ENCODE measurements at places on chromosomes 6 and 20.

DNA sequence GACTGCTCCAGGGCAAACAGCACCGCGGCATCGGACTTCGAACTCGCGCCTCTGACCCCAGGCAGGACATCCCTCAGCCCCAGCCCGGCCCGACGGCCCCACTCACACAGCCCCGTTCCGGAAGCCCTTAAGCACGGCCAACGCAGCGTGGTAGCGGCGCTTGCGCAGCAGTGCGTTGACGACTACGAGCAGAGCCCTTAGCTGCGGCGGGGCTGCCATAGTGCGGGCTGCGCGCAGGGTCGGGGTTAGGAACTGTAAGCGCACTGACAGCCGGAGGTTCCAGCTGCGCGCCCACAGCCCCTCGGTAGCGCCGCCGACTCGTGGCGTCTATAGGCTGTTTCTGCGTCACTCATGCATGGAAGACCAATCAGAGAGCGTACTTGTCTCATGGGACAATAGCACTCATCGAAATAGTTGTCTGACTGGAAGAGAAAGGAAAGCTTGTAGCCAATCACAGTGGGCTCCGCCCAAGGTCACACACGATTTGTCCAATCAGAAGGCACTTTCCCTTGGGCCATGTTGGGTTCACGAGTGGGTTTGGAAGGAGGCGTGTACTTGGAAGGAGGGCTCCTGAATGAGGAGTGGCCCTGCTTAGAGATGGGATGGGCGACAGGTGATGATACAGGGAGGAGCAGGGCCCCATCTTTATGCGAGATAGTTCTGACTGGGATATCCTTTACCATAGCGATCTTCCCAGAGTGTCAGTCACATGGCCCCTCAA is at the start of gene PXMP4:
TSS of gene PXMP4 (minus strand) at position 322 of the 721 bp plus-strand sequence. CDS start at position 219, 103 bp downstream.
- peak; percentile 67 for DNase-seq

GRCh38 chr6:41602422-41602743 is 35.9 kb upstream of the MDFI start:
- no peak for DNase-seq

DNA sequence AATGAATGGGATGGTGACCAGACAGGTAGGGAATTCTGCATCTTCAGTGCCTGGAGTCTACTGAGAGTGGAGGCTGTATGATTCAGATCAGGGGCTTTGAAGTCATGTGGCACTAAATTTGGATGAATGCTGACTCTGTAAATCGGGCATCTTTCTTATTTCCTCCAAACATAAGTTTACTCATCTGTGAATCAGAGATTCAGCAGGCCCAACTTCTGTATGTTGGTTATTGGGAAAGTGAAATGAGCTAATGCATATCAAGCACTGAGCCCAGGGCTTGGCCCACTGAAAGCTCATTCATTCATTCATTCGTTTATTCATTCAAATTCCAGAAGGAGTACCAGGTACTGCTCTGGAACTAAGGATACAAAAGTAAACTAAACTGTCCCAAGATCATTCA is 192.3 kb upstream of the RIN2 start:
- DNase-seq = no peak

DNA sequence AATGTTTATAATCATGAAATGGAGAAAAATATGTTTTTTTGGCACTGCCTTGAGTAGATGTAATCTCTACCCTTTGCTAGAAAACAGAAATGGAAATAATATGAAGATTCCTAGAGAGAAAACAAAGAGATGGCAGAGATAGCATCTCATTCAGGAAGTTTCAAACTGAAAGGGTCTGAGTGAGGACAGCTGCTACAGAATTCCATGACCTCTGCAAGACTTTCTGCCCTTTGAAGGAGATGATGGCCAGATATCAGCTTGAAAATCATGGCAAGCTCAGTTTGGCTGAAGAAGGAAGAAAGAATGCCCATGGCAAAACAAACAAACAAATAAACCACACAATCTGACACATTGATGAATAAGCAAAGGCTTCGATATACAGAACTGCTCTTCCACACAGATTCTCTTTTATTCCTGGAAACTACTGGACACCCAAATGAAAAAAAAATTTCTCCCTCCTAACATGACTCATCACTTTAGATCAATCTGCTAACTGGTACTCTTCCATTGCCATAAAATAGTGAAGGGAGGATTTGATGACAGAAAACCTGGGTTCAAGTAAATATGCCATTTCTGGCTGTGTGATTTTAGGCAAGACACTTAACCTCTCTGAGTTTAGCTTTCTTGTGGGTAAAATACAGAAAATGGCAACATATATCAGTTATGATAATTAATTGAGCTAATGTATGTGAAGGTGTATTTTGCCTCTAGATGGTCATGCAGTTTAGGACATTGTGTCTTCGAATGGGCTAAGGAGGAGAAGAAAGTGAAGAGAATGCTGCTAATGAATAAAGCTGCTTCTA is 105.9 kb upstream of the SPACA1 start:
- no peak for DNase-seq

DNA sequence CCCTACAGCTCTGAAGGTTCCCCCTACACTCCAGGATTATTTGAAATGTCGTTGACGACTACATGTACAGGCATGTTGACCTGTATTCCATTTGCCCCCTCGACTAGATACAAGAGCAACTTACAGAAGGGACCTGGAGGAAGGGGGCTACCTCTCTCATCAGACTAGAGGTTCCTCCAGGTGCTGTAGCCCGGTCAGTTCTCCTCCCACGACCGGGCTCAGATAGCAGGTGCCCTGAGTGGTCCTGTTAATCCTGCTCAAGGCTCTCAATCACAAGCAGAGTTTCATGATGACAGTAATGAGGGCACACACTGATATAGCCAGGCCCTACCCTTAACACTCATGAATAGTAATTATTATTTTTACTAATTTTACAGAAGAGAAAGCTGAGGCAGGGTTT is 36.5 kb downstream of the KCNK5 start:
- no peak for DNase-seq

- peak; percentile 7 for DNase-seq
Observed at GRCh38 chr6:132598473-132598872, 8.9 kb upstream of the TAAR5 start.

- DNase-seq = no peak
Observed at GRCh38 chr6:25113436-25113835, 165.7 kb upstream of the CARMIL1 start.

DNA sequence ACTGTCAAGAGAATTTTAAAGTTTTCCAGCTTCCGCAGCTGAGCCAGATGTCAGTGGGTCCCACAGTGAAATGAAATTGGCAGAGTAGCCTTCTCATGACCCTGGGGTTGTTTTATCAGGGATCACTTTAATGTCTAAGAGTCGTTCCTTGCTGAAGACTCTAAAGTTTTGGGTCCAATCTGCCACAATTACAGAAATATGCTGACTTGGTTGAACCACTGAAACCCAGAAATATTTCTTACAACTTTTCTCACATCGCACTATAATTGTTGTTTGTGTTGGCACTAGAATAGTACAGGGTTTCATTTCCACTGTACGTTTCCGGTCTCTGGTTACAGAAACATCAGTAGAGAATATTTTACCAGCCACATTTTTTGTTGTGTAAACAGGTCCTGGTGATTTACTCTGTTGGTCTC is 109.0 kb downstream of the HMGCLL1 start:
- DNase-seq = no peak

DNA sequence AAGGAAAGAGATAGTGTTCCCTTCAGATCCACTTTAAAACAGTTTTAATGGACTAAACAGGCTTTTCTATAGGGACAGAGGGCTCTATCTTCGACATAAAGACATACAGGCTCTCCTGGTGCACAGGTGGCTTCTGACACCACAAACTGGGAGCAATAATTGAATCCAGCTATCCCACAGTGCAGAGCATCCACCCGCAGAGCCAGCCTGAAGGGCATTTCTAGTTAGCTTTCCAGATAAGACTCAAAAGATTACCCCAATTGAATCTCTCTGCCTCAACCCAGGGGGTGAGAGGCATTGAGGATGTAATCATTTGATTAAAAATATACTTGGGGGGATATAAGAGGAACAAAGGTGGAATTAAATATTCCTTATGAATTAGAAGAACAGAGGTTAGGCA is 64.8 kb upstream of the BEND3 start:
- no peak for DNase-seq

DNA sequence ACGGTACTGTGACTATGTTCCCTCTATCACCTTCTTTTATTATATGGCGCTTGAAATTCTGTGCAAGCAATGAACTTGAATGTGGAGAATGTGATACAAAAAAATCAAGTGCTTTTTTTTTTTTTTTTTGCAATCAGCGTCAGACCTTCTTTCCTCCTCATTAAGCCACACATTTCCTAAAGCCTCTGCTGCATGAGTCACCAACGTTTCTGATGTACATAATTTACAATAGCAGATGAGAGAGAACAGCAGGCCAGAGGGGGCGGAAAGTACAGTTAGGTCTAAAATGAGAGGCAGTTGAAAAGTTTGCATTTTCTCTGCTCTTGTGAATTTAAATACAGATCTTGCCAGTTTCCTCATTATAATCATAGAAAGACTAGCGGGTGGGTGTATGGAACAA is 114.6 kb upstream of the RIPOR2 start:
- no peak for DNase-seq

DNA sequence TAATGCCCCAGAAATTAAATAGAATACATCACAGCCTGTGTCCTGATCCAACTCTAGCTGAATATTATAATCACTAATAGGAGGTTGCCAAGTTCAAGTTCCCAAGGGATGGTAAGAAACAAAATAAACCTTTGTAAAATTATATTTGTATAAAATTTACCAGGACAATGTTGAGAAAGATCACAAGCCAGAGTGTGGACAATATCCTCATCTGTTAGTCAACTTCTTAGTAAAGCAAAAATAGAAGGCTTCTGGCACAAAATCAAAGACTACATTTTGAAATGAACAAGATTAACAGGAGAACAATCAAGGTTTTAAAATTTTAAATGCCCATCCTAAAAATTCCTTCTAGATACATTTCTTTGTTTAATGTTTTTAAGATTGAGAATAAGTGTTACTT is 290.4 kb upstream of the HSF2 start:
- DNase-seq = no peak

DNA sequence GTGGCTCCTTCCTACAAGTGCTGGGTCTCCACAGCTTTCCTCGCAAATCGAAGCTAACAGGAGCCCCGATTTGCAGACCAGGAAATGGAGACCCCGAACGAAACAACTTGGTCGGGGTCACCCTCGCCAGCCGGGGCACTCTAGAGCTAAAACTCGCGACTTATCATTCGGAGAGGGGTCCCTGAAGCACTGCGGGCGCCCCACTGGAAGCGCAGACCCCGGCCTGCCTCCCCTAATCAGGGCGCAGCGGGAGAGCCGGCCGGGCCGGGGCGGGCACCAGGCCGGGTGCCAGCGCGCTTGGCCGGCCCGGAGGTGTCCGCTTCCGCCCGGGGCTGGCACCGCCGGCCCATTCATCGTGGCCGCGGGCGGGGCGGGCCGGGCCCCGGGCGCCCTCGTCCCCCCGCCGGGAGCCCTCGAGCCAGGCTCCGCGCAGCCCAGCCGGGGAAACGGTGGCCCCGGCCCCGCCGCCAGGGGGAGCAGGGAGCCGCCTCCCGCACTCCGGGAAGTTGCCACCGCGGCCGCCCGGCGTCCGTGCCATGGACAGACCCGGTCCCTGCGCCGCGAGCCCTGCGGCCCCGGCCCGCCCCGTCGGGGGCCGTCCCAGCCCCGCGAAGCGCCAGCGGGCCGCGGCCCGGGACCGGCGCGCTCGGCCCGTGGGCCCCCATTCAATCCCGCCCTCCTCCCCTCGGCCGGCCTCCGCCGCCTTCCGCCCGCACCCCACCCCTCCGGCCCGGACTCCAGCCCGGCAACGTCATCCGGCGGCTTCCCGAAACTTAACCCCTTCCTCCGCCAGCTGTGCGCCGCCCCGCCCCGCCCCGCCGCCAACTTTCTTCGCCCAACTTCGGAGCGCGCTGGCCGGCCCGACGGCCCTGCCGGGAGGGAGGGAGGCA is 961 bp downstream of the RRBP1 start:
- DNase-seq = peak; percentile 93

DNA sequence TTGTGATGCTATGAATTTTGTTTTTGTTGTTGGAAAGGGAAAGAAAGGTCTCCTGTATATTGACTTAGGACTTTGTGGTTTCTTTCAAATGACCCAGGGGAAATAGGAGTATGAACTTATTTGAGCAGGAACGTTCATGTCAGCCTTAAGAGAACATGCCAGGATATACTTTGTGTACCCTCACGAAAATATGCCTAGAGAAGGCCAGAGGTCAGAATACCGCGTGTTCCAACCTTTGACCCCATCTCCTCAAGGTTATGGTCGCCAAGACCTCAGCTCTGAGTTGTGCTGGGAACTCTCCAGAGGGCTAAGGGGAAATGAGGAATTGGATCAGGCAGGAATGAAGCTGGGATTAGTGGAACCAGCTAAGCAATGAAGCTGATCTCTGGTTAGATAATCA is 11.5 kb downstream of the TTLL9 start:
- DNase-seq = no peak

GRCh38 chr6:47512872-47513271 is 35.3 kb downstream of the CD2AP start:
- no peak for DNase-seq
